ENCODE measurements at places on chromosomes 13 and 19. TPM values are rescaled to one million over a fixed set of nuclear protein-coding genes. Genes with fewer than 3 reads are reported as not detected.

The PROZ gene
- total RNA-seq: not detected

The ZNF607 gene
- 5.9 TPM for total RNA-seq

The FLT1 gene
- 63.8 TPM for total RNA-seq

The RAB20 gene
- total RNA-seq: 1.5 TPM

The FARP1 gene
- 6.6 TPM for total RNA-seq

The ANKRD24 gene
- total RNA-seq: 0.88 TPM

The GRIK5 gene
- not detected for total RNA-seq

The CTXN1 gene
- total RNA-seq: 2.3 TPM

The BST2 gene
- total RNA-seq: 54.1 TPM

The FAM124A gene
- total RNA-seq: 4.9 TPM

The IL11 gene
- under 0.01 TPM for total RNA-seq

The METTL21C gene
- total RNA-seq: not detected

The VSIG10L gene
- total RNA-seq: under 0.01 TPM

The LPAR2 gene
- total RNA-seq: 1.2 TPM

The PDE4C gene
- 0.16 TPM for total RNA-seq

The LGALS14 gene
- not detected for total RNA-seq

The KCNN1 gene
- under 0.01 TPM for total RNA-seq

The UNC13A gene
- total RNA-seq: 0.57 TPM

The TMPRSS9 gene
- total RNA-seq: not detected

The PRR12 gene
- 4.5 TPM for total RNA-seq

The HNRNPA1L2 gene
- 1.5 TPM for total RNA-seq

The SCEL gene
- total RNA-seq: not detected

The BRD4 gene
- total RNA-seq: 21.3 TPM

The SPATA13 gene
- 5.3 TPM for total RNA-seq

The ANGPTL8 gene
- total RNA-seq: not detected

The CEACAM20 gene
- not detected for total RNA-seq

The MIA gene
- total RNA-seq: 1.1 TPM

The ACP7 gene
- 0.06 TPM for total RNA-seq

The SERP2 gene
- total RNA-seq: not detected

The NKG7 gene
- total RNA-seq: not detected

The TNNT1 gene
- 4.7 TPM for total RNA-seq

The RASIP1 gene
- total RNA-seq: 78.2 TPM

The SNRPA gene
- 45.4 TPM for total RNA-seq

The LRRC63 gene
- 0.13 TPM for total RNA-seq

The NLRP7 gene
- total RNA-seq: not detected

The PRR36 gene
- 0.13 TPM for total RNA-seq

The ZNF844 gene
- 2.3 TPM for total RNA-seq

The IZUMO2 gene
- total RNA-seq: not detected

The MEIOSIN gene
- not detected for total RNA-seq

The CD33 gene
- total RNA-seq: not detected

The INSL3 gene
- not detected for total RNA-seq

The HS6ST3 gene
- 0.06 TPM for total RNA-seq

The CEACAM3 gene
- total RNA-seq: not detected

The FOXA3 gene
- total RNA-seq: not detected

The CCDC194 gene
- not detected for total RNA-seq

The ZC3H13 gene
- 7.3 TPM for total RNA-seq

The MADCAM1 gene
- not detected for total RNA-seq

The PPP1R37 gene
- total RNA-seq: 24.4 TPM

The SIGLEC5 gene
- total RNA-seq: not detected

The PGLYRP2 gene
- total RNA-seq: not detected

The CEACAM21 gene
- 2.3 TPM for total RNA-seq

The PTH2 gene
- total RNA-seq: not detected

The CEACAM1 gene
- 41.8 TPM for total RNA-seq

The COL4A2 gene
- total RNA-seq: 3,915 TPM
